ENCODE measurements at places on chromosomes 6 and 20. TPM values are rescaled to one million over a fixed set of nuclear protein-coding genes. Genes with fewer than 3 reads are reported as not detected.

Gene DNMT3B
- total RNA-seq = 1.1 TPM

Gene RRP36
- total RNA-seq = 48.5 TPM

Gene LPA
- total RNA-seq = not detected

Gene CDSN
- not detected for total RNA-seq

Gene ASIP
- not detected for total RNA-seq

Gene ALDH5A1
- total RNA-seq = 0.09 TPM

Gene SLC26A8
- total RNA-seq = not detected

Gene GGTLC1
- not detected for total RNA-seq

Gene PCSK2
- not detected for total RNA-seq

Gene SMOC2
- total RNA-seq = not detected

Gene SCRT2
- total RNA-seq = not detected

Gene SNAI1
- 0.47 TPM for total RNA-seq

Gene RIN2
- 49.5 TPM for total RNA-seq

Gene MAFB
- total RNA-seq = 0.32 TPM

Gene PEX6
- 37.4 TPM for total RNA-seq

Gene SLPI
- total RNA-seq = 2.8 TPM

Gene COL21A1
- 15.5 TPM for total RNA-seq

Gene FAM83D
- total RNA-seq = 0.52 TPM

Gene AVP
- total RNA-seq = not detected

Gene CPNE5
- total RNA-seq = 0.47 TPM

Gene COL12A1
- 258 TPM for total RNA-seq

Gene IL17A
- total RNA-seq = not detected

Gene BCAS4
- total RNA-seq = 15.5 TPM

Gene DOK5
- total RNA-seq = 26.8 TPM

Gene RAB32
- total RNA-seq = 90.6 TPM

Gene TREML1
- total RNA-seq = not detected

Gene EFCAB8
- total RNA-seq = under 0.01 TPM

Gene KIF25
- total RNA-seq = not detected

Gene ANGPT4
- not detected for total RNA-seq

Gene EIF2S2
- 74.8 TPM for total RNA-seq

Gene ELOVL4
- total RNA-seq = 7.3 TPM

Gene TAGAP
- not detected for total RNA-seq

Gene BPIFB1
- not detected for total RNA-seq

Gene VSTM2L
- 0.32 TPM for total RNA-seq

Gene PRICKLE4
- total RNA-seq = not detected

Gene DEF6
- total RNA-seq = 4.4 TPM

Gene DNAH8
- under 0.01 TPM for total RNA-seq

Gene NPBWR2
- not detected for total RNA-seq

Gene PPP1R16B
- under 0.01 TPM for total RNA-seq

Gene CLVS2
- total RNA-seq = under 0.01 TPM

Measured in bronchial smooth muscle cell (primary cell).